ENCODE measurements at places on chromosomes 2 and 18. TPM values are rescaled to one million over a fixed set of nuclear protein-coding genes. Genes with fewer than 3 reads are reported as not detected.

The CRYGC gene
- not detected for total RNA-seq

The TFPI gene
- total RNA-seq = 52.1 TPM

The SLC19A3 gene
- total RNA-seq = 5.3 TPM

The ANKRD53 gene
- total RNA-seq = 0.31 TPM

The C2orf92 gene
- total RNA-seq = 8.5 TPM

The ARHGAP28 gene
- total RNA-seq = 26.0 TPM

The CABYR gene
- total RNA-seq = 0.41 TPM

All from tongue (tissue), 3 donors.